ENCODE measurements at places on chromosomes 1 and 21.

DNA sequence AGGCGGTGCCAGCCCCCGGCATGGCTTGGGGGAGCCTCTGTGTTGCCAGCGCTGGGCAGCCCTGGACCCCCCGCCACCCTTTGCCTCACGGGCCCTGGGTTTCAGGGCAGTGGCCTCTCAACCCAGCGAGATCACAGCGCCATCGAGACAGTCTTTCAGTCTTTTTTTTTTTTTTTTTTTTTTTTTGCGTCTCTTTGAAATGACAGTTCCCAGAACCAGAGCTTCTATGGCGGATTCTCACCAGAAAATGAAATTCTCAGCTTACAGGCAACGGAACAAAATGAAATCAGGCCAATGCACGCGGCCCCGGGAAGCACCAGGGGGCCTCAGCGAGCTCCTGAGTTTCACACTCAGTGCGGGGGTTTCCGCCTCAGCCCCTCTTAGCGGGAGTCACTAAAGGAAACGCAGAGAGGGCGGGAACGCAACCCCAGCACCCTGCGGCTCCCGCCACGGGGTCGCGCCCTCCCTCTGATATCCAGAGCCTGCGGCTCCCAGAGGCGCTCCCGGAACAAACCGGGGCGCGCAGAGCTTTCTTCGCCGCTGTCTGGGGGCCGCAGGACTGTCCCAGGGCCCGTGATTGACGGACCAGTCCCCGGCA, 8.0 kb upstream of the COL6A1 start:
- no peak for DNase-seq

DNA sequence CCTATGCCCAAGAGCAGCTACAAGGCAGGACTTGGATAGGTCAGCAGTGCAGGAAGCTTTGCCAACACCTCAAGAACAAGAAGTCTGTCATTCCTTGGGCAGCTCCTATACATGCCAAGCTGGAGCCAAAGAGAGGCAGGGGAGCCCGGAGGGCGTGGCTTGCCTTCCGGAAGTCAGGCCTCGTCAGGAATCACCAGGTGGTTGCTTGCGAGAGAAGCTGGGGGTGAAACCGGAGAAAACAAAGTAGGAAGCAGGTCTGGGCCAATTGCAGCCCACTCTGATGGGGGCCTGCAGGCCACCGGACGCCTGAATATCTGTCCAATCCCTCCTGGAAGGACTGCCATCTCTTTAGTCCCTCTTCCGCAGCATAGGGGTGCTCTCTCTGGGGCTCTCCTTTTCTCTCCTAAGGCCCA, 794 bp upstream of the FAM76A start:
- no peak for DNase-seq

GRCh38 chr1:199460933-199461332, 566.6 kb upstream of the NR5A2 start:
- no peak for DNase-seq

DNA sequence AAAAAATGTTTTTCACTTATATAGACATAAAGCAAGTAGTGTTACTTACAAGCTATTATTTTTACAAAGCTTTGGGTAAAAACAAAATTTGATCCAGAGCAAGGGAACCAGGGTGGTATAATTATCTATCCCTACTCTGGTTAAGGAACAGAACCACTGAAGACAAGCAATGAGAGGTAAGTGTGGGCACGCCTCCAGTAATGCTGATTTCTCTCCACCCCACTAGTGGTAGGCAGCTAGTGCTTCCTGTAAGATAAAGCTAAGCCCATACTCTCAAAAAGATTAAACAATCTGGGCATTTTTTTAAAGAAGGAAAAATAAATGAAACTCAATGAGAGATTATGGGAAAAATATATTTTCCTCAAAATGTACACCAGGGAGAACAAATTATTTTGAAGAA, 22.1 kb downstream of the TFB2M start:
- DNase-seq = no peak

- DNase-seq = no peak
Measured at GRCh38 chr1:2946999-2947690, 74.1 kb upstream of the ACTRT2 start.

DNA sequence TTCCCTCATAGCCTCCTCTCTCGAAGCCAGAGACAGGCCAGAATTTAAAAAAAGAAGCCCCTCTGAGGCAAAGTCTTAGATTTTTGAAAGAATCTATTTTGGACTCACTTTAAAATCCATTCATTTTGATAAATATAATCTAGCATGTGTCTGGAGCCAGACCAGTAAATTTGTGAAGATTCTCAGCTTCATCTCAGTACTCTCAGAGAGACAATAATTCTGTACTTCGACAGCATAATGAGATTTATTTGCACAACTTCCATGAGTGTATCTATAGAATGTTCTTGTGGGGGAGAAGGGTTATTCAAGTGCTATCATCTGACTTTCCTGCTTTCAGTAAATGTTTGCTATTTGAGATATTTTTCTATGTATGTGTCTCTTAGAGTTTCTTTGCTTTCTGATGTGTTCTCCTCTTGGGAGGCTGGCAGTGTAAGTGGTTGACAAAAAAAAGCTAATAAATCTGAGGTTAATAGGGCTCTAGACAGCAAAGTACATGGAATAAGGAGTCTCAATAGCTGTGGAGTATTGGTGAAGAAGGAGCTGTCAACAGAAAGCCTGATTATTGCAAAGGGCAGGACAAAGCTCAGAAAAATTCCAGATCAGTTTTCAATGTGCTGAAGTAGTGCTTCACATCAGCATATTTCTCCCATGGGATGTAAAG, 223.0 kb downstream of the PTBP2 start:
- DNase-seq = no peak

GRCh38 chr1:214123061-214123784, 135.4 kb downstream of the PROX1 start:
- peak; percentile 54 for DNase-seq

- DNase-seq = no peak
Measured at GRCh38 chr1:41501581-41501980, 17.1 kb upstream of the EDN2 start.

- DNase-seq = no peak
Measured at GRCh38 chr1:63435161-63435560, 67.7 kb downstream of the ALG6 start.

GRCh38 chr1:966704-967300, 520 bp downstream of the PLEKHN1 start:
- DNase-seq = no peak

- DNase-seq = no peak
Measured at GRCh38 chr21:36079010-36079649, 9.3 kb downstream of the CBR1 start.

DNA sequence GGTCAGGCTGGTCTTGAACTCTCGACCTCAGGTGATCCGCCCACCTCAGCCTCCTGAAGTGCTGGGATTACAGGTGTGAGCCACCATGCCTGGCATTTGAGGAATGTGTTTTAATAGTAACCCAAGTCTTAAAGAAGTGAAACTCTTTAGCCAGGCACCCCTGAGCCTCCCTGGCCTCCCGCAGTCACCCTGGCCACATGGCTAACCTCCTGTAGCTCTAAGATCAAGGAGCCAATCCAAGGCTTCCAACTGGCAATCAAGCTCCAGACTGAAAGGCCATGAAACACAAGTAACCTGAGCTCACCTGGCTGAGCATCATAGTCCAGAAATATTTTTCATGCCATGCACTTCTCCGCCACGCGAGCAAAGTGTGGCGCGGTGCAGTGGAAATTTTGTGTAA, 84.3 kb downstream of the LTN1 start:
- DNase-seq = no peak

- DNase-seq = no peak
Measured at GRCh38 chr1:168468042-168468809, 75.6 kb downstream of the XCL2 start.

DNA sequence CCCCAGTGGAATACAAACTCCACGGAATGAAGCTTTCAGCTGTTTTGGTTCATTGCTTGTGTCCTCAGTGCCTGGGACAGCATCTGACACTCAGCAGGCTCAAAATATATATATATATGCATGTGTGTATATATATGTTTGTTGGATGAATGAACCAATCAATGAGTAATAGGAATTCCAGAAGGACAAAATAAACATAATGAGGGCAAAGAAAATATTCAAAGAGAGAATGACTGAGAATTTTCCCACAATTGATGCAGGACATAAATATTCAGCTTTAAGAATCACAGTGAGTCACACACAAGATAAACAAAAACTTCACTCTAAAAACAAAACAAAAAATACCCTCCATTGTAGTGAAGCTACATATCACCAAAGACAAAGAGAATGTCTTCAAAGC, 64.0 kb downstream of the CHD5 start:
- DNase-seq = no peak

- no peak for DNase-seq
Measured at GRCh38 chr1:36565576-36566501, 83.1 kb upstream of the CSF3R start.

DNA sequence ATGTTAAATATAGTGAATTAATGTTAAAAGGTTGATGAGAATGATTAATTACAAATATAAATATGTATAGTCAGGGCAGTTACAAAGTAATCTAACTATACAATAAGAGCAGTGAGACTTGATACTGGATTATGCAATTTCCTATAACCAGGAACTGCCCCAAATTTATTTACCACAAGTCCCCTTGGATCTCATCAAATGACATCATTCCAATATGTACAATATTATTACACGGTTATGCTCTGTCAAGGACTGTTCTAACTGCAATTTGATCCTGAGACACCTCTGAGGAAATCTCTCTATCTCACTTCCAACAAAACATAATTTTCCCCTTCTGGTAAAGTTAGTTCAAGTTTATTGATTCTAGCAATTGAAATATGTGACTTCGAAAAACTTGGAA, 917.6 kb downstream of the NCAM2 start:
- no peak for DNase-seq

DNA sequence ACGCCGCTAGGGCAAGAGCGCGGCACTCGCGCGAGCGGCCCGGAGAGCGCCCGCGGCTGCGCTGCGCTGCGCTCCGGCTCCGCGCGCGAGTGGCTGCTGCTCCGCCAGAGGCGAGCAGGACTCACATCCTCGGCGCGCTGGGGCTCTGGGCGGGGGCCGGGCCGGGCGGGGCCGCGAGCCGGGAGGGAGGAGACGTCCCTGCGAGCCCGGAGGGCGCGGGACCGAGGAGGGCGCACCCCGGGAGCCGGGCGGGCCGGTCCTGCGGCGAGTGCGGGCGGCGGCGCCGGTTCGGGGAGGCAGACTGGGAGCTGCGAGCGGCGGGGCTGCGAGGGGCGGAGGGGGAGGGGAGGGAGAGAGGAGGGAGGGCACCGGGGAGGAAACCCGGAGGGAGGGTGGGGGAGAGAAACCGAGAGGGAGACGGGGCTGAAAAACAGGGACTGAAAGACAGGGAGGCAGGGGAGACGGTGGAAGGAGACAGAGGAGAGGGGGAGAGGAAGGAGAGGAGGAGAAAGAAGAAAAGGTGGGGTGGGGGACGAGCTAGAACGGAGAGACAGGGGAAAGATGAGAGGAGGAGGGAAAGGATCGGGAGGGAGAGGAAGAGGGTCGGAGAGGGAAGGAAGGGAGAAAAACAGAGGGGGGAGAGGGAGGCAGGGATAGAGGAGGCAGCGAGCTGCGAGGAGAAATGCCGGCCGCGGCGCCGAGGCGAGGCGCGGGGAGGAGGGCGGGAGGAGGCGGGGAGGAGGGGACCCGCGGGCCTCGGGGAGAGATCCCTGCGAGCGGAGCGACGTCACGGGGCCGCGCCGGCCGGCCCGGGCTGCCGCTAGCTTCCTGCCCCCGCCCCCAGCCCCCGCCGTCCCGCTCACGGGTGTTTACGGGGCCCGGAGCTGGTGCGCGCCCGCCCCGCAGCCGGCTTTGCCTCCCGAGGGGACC, at the start of gene CAMK2N1:
Gene CAMK2N1, minus strand, starts transcription at position 684 of the 930 bp plus-strand sequence. CDS start 831 bp downstream, outside the sequence.
- DNase-seq = peak; percentile 86

DNA sequence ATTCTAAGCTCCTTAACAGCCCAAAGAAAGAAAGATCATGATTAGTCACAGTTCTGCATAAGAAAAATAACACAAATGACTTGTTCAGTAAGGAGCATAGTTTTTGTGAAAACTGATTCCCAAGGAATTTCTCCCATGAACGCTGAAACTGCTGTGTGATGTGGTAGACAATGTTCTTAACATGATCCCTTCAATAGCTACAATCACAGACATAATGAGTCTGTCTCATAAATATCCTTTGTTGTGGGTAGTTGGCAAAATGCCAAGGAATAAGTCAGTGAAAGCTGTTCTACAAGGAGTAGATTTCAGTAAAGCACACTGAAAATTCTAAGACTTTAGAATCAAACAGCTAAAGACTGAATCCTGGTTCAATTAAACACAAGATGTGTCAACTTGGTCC, 404.8 kb downstream of the HLX start:
- DNase-seq = no peak

DNA sequence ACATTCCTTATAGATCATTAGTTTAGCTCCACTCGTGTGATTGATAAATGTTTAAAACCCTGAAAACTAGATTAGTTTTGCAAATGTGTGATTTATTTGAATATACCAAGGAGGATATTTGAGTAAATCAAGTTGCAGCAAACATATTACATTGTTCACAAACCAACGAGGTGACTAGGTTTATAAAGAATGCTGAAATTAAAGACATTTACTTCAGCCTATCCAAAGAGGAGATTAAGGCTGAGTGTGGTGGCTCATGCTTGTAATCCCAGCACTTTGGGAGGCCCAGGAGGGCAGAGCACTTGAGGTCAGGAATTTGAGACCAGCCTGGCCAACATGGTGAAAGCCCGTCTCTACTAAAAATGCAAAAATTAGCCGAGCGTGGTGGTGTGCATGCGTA, 34.1 kb downstream of the VTCN1 start:
- DNase-seq = no peak

- no peak for DNase-seq
Measured at GRCh38 chr21:31844206-31844605, 28.6 kb upstream of the HUNK start.

- no peak for DNase-seq
Measured at GRCh38 chr21:26847002-26847401, 1.8 kb upstream of the ADAMTS1 start.

DNA sequence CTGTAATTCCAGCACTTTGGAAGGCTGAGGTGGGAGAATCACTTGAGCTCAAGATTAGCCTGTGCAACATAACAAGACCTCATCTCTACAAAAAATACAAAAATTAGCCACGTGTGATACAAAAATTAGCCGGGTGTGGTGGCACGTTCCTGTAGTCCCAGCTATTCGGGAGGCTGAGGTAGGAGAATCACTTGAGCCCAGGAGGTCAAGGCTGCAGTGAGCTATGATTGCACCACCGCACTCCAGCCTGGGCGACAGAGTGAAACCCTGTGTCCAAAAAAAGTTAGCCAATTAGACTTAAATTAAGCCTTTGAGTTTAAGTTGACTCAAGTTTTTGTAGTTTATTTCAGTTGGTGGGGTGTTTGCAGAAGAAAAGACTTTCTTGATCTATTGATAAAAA, 11.8 kb downstream of the CXADR start:
- no peak for DNase-seq

DNA sequence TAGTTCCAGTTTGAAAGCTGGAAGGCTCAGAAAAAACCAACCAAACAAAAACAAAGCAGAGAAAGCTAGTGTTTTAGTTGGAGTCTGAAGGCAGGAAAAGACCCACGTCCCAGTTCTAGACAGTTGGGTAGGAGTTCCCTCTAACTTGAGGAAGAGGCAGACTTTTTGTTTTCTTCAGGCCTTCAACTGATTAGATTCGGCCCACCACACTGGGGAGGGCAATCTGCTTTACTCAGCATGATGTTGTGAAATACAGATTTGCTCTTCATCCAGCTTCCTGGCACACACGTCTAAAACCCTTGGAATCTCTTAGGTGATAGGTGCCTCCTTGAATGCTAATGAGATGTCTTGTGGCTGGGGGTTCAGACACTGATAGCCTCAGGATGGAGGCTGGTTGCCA, 49.1 kb upstream of the CSF3R start:
- no peak for DNase-seq
